ENCODE measurements at places on chromosomes 5 and 9. TPM values are rescaled to one million over a fixed set of nuclear protein-coding genes. Genes with fewer than 3 reads are reported as not detected.

- peak; percentile 55 for DNase-seq
Measured at GRCh38 chr9:127187231-127187956, 65.0 kb upstream of the ANGPTL2 start.

The BNC2 gene
- 1.2 TPM for total RNA-seq

GRCh38 chr9:126531591-126531990 lies 82.1 kb upstream of the LMX1B start:
- no peak for DNase-seq

- DNase-seq = no peak
Measured at GRCh38 chr5:149164731-149165130, 23.4 kb downstream of the ABLIM3 start.

GRCh38 chr9:89483592-89484474 lies 14.1 kb downstream of the SEMA4D start:
- no peak for DNase-seq

- DNase-seq = no peak
Measured at GRCh38 chr5:44321144-44321725, 68.0 kb downstream of the FGF10 start.

GRCh38 chr9:78549711-78550110 lies 252.8 kb downstream of the PSAT1 start:
- DNase-seq = no peak

- DNase-seq = no peak
Measured at GRCh38 chr5:38639377-38640358, 83.2 kb upstream of the LIFR start.

DNA sequence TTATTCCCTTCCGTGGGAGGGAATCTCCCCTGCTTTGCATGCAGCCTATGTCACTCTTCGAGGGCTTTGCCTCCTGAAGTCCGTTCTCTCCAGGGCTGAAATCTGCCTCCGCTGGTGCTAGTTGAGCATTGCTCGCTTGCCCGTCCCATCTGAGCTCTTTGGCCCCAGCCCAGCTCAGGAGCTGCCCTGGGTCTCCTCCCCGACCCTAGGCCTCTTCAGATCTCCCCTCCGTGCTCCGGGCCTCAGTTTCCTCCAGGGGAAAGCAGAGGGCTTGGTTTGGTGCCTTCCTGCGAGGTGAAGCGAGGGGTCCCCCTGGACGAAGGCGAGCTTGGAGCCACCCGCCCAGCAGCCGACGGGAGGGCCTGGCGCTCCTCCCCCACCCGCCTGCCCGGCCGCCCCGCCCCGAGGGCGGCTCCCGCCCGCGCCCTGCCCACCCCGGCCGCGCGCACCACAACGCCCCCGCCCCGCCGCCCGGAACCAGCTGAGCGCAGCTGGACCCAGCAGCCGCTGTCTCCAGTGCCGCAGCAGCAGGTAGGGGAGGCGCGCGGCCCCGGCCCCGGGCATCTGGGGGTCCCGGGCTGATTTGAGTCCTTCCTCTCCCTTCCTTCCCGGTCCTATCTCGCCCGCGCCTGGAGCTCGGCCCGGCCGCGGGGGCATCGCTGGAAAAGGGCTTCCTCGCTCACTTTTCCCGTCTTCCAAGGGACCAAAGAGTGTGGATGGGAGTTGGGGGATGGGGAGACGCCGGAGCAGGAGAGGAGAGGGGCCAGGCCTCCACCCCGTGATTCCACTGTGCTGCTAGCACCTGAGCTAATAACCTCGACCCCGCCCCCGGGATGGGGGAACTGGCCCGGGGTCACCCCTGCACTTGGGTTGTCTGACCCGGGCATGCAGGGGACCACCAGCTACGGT lies at the start of gene GSN:
Gene GSN, plus strand, starts transcription at position 474 of the 909 bp plus-strand sequence. CDS start 33,810 bp downstream, outside the sequence.
- peak; percentile 88 for DNase-seq

The CCNJL gene
- 8.4 TPM for total RNA-seq

- peak; percentile 13 for DNase-seq
Measured at GRCh38 chr5:141330299-141331080, at the start of gene PCDHGA1. PCDHGA1 (plus strand) TSS chr5:141330514.

- DNase-seq = peak; percentile 90
Measured at GRCh38 chr9:96566498-96567202, 53.0 kb downstream of the CDC14B start.

The ZDHHC11 gene
- 0.92 TPM for total RNA-seq

GRCh38 chr9:20040991-20041696 lies 252.3 kb upstream of the SLC24A2 start:
- DNase-seq = no peak

DNA sequence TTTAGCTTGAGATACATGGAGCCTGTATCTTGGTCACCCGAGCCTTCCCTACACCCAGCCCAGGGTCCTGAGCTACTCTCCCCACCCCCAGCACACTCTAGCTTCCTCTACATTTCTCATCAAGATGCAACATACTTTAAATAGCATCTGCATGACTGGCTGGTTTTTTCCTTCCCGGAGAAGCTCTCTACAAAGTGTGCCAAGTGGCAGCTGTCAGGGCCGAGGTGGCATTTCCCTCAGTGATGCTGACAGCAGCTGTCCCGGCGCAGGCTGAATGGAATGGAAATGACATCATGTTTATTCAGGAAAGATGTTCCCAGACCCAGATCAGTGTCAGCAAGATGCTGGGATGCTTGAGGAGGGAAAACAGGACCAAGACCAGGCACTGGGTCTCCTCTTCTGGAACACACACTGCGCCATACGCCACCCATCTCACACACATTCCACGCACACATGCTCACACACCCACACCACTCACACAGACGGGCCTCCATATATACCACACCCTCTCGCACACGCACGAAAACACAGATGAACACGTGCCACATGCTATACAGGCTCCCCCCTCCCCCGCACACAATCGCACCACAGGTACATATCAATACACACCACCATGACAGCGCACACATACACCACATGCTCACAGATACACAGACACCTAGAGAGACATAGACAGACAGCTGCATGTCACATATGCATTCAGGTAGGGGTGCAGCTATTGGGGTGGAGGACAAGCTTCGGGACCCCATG lies 67.8 kb downstream of the LHX2 start:
- no peak for DNase-seq

The TYRP1 gene
- 0.75 TPM for total RNA-seq

DNA sequence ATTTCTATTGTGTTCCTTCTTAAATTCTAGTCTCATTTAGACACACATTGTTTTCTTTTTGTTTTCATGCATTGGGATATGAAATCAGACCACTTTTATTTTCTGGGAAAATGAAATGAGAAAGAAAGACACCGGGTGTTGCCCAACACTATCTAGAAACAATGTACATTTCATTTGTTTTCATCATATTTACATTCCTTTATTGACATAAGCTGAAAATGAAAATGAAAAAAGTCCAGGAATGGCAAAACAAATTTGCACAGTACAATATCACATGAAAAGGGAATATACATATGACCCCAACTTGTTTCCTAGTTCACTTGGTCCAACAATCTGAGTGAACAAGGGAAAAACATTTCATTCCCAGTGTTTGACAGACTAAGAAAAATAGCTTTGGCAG lies 20.7 kb downstream of the IFNE start:
- DNase-seq = no peak

The CAVIN4 gene
- total RNA-seq = 8.8 TPM

The TLR4 gene
- total RNA-seq = 0.22 TPM

The UAP1L1 gene
- total RNA-seq = 0.51 TPM

DNA sequence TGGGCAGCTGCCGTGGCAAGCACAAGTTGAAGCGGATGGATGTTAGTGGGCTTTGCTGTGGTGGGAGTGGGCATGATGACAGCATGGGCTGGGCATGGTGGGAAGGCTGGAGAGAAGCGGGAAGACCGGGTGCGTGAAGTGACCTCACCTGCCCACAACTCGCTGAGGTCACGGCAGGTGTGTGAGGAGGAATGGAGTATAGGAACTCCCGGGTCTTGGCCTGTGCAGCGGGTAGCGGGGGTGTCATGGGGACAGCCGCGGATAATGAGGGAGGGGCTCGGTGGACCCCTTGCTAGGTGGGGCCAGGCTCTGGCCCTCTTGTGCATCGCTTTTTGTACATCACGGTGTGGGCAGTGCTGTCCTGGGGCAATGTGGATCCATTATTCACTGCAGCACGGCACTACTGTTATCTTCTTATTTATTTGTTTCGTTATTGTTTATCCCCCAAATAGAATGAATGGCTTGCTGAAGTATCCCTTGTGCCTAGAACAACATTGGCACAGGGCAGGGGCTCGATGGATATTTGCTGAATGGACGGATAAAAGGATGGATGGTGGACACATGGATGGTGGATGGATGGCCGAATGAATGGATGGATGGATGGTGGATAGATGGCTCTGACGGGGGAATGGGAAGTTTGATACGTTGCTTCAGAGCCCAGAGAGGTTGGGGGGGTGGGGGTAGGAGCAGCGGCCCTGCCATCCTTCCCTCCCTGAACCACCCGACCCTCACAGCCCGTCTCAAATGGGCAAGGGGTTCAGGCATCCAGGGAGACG lies 14.6 kb downstream of the PROP1 start:
- DNase-seq = no peak

GRCh38 chr9:100359057-100359456 lies 6.3 kb upstream of the TEX10 start:
- DNase-seq = no peak

- DNase-seq = no peak
Measured at GRCh38 chr5:61298580-61298979, 33.5 kb upstream of the ZSWIM6 start.

- peak; percentile 44 for DNase-seq
Measured at GRCh38 chr9:137077758-137078693, 709 bp downstream of the UAP1L1 start.

DNA sequence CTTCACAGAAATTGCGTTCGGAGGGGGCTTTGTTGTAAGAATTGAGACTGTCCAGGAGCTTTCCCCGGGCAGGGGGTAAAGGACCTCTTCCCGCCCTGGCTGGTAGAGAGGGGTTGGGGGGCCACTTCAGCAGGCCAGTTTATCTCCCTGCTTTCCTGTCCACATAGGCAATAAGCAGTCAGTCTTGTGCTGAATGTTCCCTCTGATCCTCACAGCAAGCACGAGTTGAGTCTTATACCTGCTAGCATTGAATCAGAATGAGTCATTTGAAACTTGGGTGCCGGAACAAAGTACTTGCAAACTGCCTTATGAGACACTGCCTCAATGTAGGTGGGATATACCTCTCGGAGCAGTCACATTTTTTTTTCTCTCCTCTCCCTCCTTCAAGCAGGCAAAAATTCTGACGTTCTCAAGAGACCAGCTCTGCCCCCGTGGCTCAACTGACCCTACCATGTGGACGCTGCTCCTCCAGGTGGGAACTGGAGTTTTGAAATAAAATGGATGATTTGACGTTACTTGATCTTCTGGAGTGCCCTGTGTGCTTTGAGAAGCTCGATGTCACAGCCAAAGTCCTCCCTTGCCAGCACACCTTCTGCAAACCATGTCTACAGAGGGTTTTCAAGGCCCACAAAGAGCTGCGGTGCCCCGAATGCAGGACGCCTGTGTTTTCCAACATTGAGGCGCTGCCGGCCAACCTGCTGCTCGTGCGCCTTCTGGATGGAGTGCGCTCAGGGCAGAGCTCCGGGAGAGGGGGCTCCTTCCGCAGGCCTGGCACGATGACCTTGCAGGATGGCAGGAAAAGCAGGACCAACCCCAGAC lies 1.3 kb downstream of the SH3RF2 start:
- no peak for DNase-seq

The C6 gene
- total RNA-seq = not detected

DNA sequence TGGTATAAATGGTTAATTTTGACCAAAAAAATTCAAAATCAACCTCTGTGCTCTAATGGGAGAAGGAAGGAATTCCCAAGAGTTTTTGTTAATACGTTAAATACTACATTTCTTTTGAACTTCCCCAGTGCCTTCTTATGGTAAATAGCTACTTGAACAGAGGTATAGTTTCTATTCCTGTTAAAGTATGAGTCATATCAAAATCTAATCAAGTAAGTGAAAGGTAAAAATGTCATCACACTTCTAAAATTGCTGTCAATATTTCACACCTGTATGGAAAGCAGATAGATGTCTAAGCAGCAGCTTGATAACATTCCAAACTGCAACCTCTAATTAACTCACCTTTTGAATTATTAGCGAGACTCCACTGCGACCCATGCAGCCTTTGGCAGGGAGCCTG lies 214.1 kb upstream of the MEF2C start:
- DNase-seq = no peak

- DNase-seq = no peak
Measured at GRCh38 chr9:72363236-72363635, 1.8 kb downstream of the ZFAND5 start.

DNA sequence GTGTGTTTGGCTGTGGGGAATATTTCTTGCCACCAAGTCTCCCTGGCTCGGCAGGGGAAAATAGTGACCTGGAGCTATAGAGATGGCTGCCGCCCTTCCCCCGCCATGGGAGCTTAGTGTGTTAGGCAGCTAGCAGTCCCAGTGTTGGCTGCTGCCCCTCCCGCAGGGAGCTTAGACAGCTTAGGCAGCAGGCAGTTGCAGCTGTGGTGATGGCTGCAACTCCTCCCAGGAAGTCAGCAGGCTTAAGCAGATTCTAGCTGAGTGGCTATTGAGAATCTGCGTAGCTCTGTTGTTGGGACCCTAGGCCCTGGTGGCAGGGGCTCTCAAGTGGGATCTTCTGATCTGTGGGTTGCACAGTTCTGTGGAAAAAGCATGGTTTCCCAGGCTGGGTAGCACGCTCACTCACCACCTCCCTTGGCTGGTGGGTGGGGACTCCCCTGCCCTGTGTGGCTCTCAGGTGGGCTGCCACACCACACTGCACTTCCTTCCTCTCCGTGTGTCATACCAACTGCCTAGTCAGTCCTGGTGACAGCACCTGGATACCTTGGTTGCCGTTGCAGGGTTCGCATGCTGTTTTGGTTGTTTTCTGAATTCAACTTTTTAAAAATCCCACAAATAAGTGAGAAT lies 9.3 kb downstream of the OR1N2 start:
- peak; percentile 5 for DNase-seq

DNA sequence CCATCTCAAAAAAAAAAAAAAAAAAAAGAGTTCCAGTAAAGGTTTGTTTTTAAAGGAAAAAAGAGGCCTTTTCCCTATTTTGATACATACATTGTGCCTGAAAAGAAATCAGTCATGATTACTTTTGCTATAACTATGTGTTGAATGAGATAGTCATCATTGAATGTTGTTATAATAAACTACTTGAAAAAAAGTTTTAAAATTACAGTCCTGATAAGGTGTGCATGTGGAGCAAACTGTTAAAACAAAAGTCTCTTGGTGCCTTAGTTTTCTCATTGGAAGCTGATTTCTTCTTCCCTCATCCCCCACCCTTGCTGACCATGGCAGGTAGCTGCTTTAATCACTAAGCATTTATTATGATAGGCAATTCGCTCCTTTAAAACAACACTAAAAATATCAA lies 172.3 kb upstream of the TBCA start:
- DNase-seq = no peak

- no peak for DNase-seq
Measured at GRCh38 chr5:437281-437771, 5.7 kb upstream of the EXOC3 start.

GRCh38 chr9:113578882-113579282 lies 115.4 kb downstream of the RGS3 start:
- no peak for DNase-seq

The ANKRD31 gene
- 0.74 TPM for total RNA-seq

The UQCRQ gene
- 45.0 TPM for total RNA-seq

The PCDHGA1 gene
- 1.0 TPM for total RNA-seq
